ENCODE measurements at places on chromosomes 1 and 21. TPM values are rescaled to one million over a fixed set of nuclear protein-coding genes. Genes with fewer than 3 reads are reported as not detected.
A peak's percentile ranks its signal among the peaks of the same experiment; 100 is the strongest.

DNA sequence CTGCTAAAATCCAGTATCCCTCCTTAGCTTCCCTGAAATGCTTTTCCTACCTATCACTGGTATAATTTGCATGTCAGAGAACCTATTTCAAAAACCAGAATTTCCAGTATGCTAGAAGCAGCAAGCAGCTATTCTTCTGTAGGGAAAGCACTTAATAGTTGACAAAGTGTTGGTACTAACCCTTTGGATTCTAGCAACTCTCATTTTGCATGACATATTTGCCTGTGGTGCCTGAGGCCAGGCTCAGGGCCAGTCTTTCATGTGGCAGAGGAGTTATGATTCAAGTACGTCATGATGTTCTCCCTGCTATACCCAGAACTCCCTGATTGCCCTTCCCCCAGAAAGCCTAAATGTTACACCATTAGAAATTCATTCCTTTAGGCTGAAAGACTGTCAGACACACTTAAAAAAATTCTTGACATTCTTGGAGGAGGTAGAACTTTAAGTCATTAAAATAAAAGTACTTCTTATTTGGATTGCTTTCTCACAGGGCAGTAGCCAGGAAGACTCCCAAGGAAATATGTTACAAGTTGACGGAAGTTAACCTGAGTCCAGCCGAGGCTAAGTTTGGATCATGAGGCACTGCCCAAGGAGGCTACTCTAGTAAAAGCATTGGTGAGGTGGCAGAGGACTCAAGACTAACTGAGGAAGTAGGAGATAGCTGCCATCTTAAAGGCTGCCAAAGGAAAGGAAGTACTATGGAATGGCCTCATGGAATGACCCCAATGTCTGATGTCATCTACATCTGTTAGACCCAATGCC lies 298.4 kb upstream of the SPAG17 start:
- DNase-seq, result no peak

DNA sequence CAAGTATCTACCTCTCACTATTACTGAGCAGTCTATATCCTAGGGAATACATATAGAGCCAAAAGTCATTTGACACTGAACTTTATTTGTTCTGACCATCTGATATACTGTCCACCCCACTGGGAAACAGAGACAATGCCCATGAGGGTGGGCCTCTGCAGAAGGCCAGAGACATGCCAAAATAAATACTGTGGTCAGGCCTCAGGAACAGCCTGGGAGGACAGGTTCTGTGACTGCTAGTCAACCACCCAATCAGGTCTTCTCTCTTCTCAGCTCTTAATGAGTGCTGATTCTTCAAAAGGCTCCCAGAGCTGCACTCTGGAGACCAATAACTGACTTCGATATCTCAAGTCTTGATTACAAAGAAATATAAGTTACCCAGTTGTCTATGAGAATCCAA lies 5.5 kb upstream of the ANKRD35 start:
- no peak for DNase-seq

GRCh38 chr1:42175314-42176054 lies 10.9 kb upstream of the GUCA2A start:
- no peak for DNase-seq

DNA sequence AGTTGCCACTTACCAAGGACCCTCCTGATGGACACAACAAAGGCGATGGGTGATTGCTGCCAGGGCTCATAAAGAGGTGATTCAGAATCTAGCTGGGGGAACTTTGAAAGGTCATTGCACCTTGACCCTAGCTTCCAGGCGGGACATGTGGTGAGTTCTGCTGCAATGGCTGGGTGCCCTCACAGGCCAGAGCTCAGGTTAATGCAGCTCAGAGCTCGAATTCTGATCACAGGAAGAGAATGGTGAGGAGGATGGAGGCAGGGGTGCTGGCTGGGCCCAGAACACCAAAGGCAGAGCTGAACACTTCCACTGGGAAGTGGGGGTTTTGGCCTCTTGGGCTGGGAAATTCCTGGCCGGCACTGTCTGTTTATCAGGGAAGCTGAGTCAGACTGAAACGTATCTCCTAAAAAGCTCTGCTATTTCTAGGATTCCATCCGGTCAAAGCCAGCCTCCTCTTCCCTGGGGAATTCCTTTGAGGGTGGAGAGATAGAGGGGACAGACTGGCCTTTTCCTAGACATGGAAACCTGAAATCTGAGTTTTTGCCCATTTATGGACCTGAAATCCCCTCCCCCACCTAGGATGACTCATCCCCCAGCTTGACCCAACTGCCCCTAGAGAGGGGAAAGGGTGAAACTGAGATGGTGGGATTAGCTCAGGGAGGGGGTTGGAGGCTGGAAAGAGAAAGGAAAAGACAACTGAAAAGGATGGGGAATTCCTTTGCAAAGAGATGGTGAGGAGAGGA lies 27.2 kb downstream of the NUAK2 start:
- DNase-seq, result peak; percentile 58

Gene CD101
- 1.3 TPM for total RNA-seq

GRCh38 chr1:84347271-84347931 lies 45.9 kb downstream of the SAMD13 start:
- DNase-seq, result no peak

- DNase-seq, result no peak
Measured at GRCh38 chr1:10236405-10237156, 26.2 kb downstream of the KIF1B start.

GRCh38 chr1:23524716-23525401 lies 6.2 kb downstream of the E2F2 start:
- DNase-seq, result no peak

- DNase-seq, result no peak
Measured at GRCh38 chr1:234515821-234516241, 36.9 kb upstream of the TARBP1 start.

DNA sequence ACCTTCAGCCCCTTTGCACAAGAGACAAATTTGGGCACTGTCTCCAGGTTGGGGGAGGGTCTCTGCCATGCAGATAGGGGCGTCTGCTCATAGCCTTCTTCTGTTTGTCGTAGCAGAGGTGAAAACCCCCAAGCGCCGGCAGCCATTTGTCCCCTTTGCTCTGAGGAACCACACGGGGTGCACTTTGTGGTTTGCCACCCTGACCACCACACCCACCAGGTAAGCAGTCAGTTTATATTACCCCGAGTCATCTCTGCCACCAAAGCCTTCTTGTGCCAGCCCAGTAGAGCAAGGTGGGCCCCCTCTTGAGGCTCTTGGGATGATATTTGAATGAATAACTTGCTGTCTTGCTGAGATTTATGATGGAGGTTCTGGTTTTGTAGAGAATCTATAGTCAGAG lies 111.8 kb downstream of the VPS13D start:
- DNase-seq, result no peak

GRCh38 chr1:216702170-216702569 lies 21.1 kb downstream of the ESRRG start:
- DNase-seq, result no peak

- DNase-seq, result no peak
Measured at GRCh38 chr1:243587823-243588560, 262.1 kb downstream of the AKT3 start.

Gene AGTRAP
- 101 TPM for total RNA-seq

GRCh38 chr1:35574655-35575415 lies 1.7 kb downstream of the TFAP2E start:
- no peak for DNase-seq

- DNase-seq, result no peak
Measured at GRCh38 chr1:232873412-232873811, 68.2 kb downstream of the MAP10 start.

Gene CLDN19
- total RNA-seq, result 15.9 TPM

Gene PLA2G4A
- total RNA-seq, result 1.3 TPM

GRCh38 chr1:201637282-201638079 lies 98.6 kb downstream of the NAV1 start:
- DNase-seq, result no peak

GRCh38 chr1:192626366-192627179 lies 9.4 kb upstream of the RGS13 start:
- DNase-seq, result no peak

DNA sequence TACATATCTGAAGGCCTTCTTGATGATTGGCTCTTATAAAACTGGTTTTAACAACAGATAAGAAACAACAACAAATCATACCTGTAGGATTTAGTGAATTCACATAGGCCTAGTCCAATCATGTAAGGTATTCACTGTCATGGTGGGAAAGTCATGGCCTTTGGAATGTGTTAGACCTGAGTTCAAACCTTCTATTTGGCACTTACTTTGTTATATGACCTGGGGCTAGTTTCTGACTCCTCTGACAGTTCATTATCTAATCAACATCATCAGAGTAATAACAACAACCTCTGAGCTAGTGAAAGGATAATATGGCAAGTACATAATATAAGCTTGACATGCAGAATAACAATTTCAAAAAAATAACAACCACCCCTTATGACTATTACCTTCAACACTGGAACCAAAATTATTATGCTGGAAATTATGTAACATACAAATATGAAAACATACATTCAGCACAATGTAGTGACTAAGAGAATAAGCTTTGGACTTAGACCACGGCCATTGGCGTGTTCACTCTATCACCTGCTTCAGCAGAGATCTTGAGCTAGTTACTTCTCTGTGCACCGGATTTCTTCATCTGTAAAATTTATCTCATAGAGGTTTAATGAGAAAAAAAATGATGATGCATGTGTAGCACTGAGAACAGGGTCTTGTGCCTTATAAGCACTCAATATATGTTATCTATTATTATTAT lies 597.6 kb downstream of the LMO4 start:
- DNase-seq, result no peak

- DNase-seq, result no peak
Measured at GRCh38 chr21:26982767-26983166, 15.9 kb upstream of the ADAMTS5 start.

GRCh38 chr21:36200081-36200561 lies 43.5 kb downstream of the DOP1B start:
- no peak for DNase-seq

Gene MPC2
- total RNA-seq, result 35.2 TPM

DNA sequence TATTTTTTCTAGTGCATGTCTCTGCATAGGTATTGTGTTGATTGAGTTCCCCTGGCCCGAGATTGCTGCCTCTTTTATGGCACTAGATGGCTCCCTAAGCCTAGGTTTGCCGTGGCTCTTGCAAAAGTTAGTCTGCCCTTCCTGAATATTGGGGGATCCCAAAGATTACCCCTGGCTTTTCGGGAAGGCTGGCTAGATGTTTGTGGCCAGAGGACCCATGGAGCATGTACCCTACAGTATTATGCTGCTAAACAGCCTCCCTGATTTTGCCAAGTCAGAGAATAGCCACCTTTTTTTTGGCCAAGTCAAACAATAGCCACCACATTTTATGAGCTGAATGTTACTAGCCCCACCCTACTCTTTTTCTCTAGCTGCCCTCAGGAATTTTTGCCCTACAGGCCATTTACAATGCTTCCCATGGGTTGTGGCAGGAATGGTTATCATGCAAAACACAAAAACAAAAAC lies 343.2 kb downstream of the OLFM3 start:
- DNase-seq, result peak; percentile 68

Gene CD48
- total RNA-seq, result 0.37 TPM

- DNase-seq, result peak; percentile 51
Measured at GRCh38 chr1:212700892-212701819, 1.5 kb upstream of the BATF3 start.
